ENCODE measurements at places on chromosomes 3 and 15.

DNA sequence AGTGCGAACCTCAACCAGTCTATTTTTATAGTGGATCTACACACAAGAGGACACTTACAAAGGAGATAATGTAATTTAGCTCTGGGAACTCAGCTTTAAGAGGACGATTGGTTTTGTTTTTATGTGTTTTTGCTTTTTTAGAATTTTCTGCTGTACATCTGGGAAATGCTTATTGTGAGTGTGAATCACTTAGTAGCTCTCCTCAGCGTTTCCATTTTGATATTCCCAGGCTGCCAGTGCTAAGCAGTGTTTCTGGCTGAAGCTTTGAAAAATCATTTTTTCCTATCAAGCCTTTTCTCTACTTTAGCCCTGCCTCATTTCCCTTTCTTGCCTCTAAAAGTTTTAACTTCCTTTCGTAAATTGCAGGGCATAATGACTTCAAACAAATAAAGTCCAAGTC lies 117.9 kb downstream of the RBMS3 start:
- DNase-seq: no peak

DNA sequence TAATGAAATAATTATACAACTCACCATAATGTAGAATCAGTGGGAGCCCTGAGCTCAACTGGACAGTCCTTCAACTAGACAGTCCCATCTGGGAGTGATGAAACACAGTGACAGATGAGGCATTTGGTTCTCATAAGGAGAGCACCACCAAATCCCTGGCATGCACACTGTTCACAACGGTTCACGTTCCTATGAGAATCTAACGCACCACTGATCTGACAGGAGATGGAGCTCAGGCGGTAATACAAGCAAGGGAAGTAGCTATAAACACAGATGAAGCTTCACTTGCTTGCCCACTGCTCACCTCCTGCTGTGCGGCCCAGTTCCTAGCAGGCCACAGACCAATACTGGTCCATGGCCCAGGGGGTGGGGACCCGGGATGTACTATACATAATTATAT lies 17.0 kb downstream of the PRKAR2A start:
- no peak for DNase-seq

- DNase-seq: no peak
Observed at GRCh38 chr3:168914662-168915061, 748.9 kb downstream of the MECOM start.

GRCh38 chr3:108887777-108888176 lies 65.2 kb downstream of the TRAT1 start:
- no peak for DNase-seq

DNA sequence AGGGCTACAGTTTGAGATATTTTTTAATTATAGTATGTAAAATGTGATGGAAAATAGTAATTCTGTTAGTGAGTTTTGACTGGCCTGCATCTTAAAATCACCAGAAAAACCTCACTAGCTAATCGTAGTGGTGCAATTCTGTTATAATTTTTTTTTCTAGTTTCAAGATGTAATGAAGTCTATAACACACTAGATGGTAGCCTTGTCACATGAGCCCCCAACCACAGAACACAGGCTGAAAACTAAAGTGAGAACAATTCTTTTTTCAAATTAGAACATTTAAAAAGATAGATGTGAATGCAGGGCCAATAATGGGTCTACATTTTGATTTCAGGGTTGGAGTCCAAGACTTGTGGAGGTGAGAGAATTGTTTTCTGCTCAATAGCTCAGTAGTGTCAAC lies 83.3 kb upstream of the KCNH8 start:
- peak; percentile 14 for DNase-seq

DNA sequence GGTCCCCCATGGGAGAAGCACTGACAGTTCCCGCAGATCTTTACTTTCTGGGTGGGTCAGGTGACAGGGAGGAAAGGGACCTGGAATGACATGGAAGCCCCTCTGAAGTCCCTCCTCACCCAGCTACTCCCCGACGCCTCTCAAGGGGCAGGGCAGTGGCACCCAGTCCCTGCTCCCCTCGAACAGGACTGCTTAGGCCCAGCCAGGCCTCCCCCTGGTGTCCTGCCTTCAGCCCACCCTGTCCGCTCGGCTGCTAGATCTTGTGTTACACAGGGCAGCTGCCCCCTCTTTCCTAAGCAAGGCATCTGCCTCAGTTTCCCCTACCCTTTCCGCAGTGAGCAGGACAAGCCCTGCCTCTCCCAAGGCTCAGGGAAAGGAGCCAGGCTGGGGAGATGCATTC lies 226.5 kb downstream of the XXYLT1 start:
- DNase-seq: no peak

DNA sequence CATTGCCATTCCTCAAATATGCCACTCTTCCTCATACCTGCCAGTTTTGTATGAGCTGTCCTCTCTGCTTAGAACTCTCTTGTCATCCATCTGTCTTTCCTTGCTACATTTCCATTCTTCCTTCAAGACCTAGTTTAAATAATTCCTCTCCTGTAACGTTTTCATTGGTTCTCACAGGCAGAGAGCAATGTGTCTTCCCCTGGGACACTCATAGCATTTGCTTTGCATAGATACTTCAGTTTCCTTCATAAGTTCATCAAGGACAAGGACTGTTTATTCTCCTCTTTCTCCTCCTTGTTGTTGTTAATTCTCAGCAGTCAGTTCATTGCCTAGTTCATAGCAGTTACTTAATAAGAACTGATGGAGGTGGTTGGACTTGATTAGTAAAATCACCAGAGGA lies 10.5 kb downstream of the NR2C2 start:
- DNase-seq: no peak

DNA sequence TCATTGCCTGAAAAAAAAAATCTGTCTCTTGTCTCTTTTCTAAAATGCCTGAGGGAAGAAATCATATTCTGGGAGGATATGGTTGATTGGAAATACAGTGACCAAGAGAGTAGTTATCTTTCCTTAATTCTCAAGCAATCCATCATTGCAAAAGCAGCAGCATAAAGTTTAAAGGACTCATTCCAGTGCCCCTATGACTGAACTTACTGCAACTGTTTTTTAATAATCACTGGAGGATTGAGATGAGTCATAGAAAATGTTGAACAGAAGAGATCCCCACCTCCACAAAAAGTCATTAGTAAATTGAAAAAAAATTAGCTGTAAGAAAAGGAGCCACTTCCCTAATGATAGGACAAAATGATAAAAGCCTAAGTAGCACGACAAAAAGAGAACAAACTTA lies 121.5 kb downstream of the SLC9A9 start:
- DNase-seq: no peak

- no peak for DNase-seq
Observed at GRCh38 chr3:4394048-4394447, 73.0 kb downstream of the SUMF1 start.

GRCh38 chr3:87856126-87856525 lies 202.7 kb downstream of the CGGBP1 start:
- no peak for DNase-seq

- no peak for DNase-seq
Observed at GRCh38 chr3:126715432-126715831, 11.4 kb downstream of the CHCHD6 start.

- no peak for DNase-seq
Observed at GRCh38 chr15:39058351-39059131, 493.9 kb upstream of the RASGRP1 start.

- no peak for DNase-seq
Observed at GRCh38 chr3:152365766-152366593, 97.3 kb downstream of the MBNL1 start.

- no peak for DNase-seq
Observed at GRCh38 chr15:100111125-100112060, 230.4 kb downstream of the ADAMTS17 start.

GRCh38 chr3:64167351-64167750 lies 57.9 kb downstream of the PRICKLE2 start:
- no peak for DNase-seq

- DNase-seq: no peak
Observed at GRCh38 chr3:150428562-150428961, 20.5 kb downstream of the TSC22D2 start.

GRCh38 chr3:52829482-52829881 lies 990 bp downstream of the ITIH4 start:
- DNase-seq: no peak

DNA sequence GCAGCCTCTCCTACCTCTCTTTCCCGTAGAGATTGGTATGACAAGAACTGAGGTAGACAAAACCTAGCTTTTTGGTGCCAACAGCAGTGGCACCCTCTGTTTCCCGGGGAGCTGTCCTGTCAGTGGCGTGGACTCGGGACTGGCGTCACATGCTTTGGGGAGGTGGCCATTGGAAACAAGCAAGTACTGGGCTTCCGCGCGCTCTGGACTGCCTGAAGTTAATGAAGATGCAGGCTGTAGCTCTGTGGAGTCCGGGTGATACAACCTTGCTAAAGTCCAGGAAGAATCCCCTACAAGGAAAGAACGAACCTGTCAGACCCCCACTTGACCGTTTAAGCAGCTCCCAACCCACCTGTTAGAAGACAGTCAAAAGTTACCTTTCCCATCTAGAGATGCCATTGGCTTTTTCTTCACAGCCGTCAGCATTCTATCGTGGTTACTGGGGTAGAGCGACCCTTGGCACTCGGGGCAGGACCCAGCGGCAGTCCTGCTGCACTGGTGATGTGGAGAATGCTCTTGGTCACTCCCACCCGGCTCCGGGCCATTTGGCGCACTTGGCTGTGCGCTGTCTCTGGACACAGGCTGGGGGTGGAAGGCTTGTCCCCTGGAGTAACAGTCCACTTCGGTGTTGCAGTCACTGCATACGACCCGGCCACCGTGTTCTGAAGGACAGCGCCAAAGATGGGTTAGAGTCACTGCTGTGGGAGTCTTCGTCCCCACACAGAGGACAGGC lies 120.5 kb downstream of the LRIG1 start:
- no peak for DNase-seq

GRCh38 chr15:62105266-62105665 lies 38.5 kb downstream of the C2CD4A start:
- DNase-seq: no peak

- no peak for DNase-seq
Observed at GRCh38 chr15:90685591-90686434, 31.3 kb upstream of the BLM start.

GRCh38 chr15:77800305-77800704 lies 167.6 kb upstream of the LINGO1 start:
- no peak for DNase-seq

DNA sequence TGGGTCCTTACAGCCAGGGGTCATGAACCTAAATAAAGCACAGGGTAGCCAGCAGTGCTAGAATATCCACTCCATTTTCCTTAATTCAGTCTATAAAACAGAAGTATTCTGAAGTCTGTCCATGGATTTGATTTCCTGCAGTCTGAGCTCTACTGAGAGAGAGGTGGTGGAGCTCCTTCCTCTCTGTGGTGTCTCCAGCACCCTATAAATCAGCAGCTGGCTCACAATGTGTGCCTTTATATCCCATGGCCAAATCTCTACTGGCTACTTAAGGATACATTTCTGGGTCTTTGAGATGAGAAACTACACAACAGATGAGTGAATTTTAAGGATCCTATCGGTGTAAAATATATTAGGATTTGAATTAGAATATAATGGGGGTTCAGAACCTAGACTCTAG lies 339.9 kb upstream of the RBMS3 start:
- DNase-seq: no peak

DNA sequence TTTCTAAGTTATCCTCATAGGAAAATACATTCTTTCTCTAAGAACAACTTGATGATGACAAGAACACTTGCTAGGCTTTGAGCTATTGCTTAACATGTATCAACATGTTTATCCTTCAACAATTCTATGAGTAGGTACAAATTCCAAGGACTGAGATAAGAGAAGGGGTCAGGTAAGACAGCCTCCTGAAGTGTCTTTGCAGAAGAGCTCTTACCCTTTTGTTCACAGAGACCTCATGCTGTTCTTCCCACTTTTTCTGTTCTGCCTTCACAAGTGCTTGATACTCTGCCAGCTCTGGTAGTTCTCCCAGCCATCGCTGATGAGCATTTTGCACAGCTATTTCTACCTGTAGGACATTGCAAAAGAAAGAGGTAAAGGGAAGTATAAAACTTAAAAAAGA lies 50.9 kb downstream of the CEP152 start:
- no peak for DNase-seq

DNA sequence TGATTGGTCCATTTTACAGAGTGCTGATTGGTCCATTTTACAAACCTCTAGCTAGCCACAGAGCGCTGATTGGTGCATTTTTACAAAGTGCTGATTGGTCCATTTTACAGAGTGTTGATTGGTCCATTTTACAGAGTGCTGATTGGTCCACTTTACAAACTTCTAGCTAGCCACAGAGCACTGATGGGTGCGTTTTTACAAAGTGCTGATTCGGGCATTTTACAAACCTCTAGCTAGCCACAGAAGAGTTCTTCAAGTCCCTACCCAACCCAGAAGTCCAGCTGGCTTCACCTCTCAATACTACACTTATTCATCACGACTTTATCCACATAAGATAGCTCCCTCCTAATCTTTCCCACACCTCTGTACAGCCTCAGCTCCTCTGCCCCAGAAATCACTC lies 899.8 kb downstream of the TUSC7 start:
- DNase-seq: no peak

DNA sequence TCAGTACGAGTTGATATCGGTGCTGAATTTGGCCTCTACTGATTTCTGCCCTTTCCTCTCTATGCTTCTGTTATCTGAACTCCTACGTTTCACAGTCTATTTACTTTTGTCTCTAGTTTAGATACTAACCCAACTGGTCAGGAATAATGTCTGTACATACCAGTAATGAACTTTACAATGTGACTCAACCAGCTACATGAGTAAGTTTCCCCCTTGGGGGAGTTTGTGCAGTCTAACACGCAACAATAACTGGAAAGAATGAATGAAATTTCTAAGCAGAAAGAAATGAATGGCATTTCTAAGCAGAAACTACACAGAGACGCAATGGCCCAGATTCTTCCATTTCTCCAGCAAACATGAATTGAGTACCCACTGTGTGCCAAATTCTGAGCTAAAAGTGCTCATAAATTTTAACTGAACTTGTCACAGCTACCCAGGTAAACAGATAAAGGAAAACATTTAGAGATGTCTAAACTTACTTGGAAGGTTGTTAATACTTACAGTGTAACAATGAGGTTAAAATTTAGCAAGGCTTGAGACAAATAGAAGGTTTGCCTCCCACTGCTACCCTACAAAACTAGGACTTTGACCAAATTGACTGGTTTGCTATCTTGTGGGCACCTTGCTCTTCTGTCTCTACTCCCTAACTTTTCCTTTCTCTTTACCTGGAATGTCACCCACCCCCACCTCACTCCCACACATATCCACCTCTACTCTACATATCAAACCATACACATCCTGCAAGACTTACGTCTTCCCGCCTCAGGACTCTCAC lies 11.6 kb downstream of the UPK1B start:
- no peak for DNase-seq

DNA sequence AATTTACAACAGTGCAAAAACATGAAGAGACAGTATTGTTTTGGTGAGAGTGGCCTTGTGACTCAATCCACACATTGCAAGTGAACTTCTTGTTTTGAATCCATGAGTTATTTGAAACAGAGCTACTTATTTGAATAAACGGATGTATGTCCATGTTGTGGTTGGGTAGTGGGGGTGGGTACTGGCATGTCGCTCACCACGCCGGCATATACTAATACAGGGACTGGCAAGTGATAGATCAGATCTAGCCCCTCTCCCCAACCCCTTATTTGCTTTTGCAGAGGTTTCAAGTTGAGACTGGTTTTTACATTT lies 83.8 kb downstream of the EDEM1 start:
- no peak for DNase-seq
